ENCODE measurements at places on chromosomes 6 and 20. TPM values are rescaled to one million over a fixed set of nuclear protein-coding genes. Genes with fewer than 3 reads are reported as not detected.

The AGPAT4 gene
- 6.0 TPM for total RNA-seq

The GNL1 gene
- total RNA-seq = 14.1 TPM

The RAB44 gene
- total RNA-seq = 1.1 TPM

The SLC17A4 gene
- 54.8 TPM for total RNA-seq

The MEI4 gene
- total RNA-seq = not detected

The SRMS gene
- 0.79 TPM for total RNA-seq

The KIF16B gene
- total RNA-seq = 154 TPM

DNA sequence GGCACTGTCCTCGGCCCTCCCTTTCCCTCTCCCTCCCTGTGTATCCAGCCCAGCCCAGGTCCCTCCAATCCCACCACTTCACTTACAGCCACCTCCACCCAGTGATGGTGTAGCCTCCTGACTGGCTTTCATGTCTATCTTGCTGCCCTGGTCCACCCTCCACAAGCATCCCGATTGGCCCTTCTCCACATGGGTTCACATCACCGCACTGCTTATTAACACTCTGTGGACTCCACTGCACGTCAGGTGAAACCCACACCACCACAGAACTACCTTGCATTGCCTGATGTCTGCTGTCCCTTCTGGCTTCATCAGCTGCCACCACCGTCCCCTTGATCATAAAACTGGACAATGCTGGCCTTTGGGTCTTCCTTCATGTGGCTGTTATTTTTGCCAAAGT lies 220.4 kb upstream of the ARID1B start:
- no peaks in the 10 kb centered on the region for H3K27me3 ChIP-seq
- H3K36me3 ChIP-seq = no peaks in the 10 kb centered on the region
- DNase-seq = no peak
- H3K4me1 ChIP-seq = no peaks in the 10 kb centered on the region
- no peak overlapping the region for H3K27ac ChIP-seq
- no peak overlapping the region for H3K4me3 ChIP-seq

DNA sequence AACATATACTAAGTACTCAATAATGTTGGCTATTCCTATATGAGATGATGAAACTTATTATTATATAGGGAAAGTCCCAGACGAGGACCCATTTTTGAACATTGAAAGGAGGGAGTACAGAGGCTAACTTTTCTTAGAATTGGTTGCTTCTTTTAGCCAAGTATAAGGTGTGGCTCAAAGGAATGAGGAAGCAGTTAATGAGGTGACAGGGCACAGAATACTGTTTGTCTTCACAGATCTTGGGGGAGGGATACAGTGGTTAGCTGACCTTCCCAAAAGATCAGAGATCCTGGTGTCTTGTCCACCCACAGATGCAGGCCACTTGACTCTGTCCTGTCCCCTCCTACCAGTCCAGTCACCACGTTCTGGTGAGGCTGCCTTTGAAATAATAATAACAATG lies 67.8 kb upstream of the EPB41L1 start:
- no peak for DNase-seq
- peaks cover 10% of the 10 kb centered on the region for H3K27me3 ChIP-seq
- no peak overlapping the region for H3K4me3 ChIP-seq
- H3K36me3 ChIP-seq = no peaks in the 10 kb centered on the region
- peaks cover 7% of the 10 kb centered on the region for H3K4me1 ChIP-seq

DNA sequence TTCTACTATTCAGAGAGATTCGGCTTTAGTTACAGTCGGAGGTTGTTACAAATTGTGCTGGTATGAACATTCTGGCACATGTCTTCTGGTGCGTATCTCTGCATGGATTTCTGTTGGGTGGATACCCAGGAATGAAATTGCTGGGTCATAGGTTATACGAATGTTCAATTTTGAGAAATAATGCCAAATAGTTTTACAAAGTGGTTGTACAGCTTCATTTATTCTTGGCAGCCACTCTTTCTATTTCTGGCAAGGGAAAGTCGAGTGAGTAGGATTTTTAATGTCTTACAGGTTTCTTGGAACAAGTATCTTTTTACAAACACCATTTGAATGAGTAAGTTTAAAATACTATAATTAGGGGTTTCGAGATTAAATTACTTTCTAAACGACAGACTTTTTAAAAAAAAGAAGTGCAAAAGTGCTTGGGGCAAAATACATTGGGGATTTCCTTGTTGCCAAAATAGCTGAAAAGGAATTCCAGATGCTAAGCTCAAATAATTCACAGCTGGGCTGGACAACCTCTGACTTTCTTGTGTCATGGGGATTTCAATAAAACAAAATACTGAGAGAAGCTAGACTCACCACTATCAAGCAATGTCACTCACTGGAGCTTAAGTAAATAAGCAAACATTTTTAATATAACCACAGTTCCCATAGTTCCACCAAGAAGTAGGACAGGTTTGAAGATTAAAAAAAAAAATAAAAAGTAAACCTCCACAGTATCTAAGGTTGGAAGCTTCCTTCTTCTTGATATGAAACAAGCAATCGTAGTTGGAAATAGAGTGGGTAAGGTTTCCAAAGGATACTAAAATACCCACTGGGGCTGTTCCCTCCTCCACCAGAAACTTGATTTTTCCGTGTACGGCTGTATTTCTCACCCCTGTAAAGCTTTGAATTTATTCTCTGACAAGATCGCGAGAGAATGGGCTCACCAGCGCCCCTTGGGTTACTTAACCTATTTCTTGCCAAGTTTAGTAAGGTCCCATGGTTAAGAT lies 21.6 kb upstream of the GFOD1 start:
- no peak overlapping the region for H3K27ac ChIP-seq
- H3K36me3 ChIP-seq = no peaks in the 10 kb centered on the region
- no peak overlapping the region for H3K4me3 ChIP-seq
- H3K27me3 ChIP-seq = no peaks in the 10 kb centered on the region
- H3K4me1 ChIP-seq = no peaks in the 10 kb centered on the region
- DNase-seq = no peak

DNA sequence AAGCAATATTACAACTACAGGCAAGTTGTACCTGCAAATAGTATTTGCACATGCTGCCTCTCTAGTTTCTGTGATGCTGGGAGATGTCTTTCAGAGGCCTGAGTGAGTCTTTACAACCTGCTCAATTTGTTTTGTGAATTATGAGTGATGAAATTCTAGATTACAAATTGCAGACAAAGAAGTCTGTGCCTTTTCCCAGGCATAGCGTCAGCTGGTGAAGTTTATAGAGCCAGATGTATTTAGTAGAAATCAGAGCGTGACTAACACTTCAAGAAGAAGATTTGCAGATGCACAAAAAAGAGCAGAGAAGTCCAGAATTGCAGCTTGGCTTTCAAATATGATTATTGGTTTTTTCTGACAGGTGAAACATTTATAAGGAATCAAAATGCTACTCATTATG lies 289.9 kb downstream of the PLCB1 start:
- H3K4me1 ChIP-seq = peaks cover 8% of the 10 kb centered on the region
- no peaks in the 10 kb centered on the region for H3K36me3 ChIP-seq
- no peaks in the 10 kb centered on the region for H3K27me3 ChIP-seq
- DNase-seq = no peak
- no peak overlapping the region for H3K4me3 ChIP-seq

DNA sequence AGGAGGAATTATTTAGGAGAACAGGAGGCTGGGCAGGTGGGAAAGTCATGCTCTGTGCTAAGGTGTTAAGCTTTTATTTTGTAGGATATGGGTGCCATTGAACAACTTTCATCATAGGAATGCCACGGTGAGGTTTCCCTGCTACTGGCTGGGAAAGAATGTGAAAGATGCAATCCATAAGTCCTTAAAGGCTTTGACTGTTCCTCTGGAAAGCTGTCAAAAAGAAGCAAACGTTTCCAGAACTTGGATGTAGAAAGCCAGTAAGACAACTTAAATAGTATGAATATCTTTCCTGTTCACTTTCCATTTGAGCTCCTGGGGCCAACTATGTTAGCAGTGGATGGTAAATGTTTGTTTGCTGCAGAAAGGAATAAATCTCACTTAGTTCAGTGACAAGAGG lies 574.4 kb downstream of the RNF144B start:
- H3K36me3 ChIP-seq = no peaks in the 10 kb centered on the region
- no peaks in the 10 kb centered on the region for H3K27me3 ChIP-seq
- no peaks in the 10 kb centered on the region for H3K4me1 ChIP-seq
- no peak for DNase-seq
- no peak overlapping the region for H3K27ac ChIP-seq

- no peak overlapping the region for H3K27ac ChIP-seq
- H3K4me1 ChIP-seq = peaks cover 11% of the 10 kb centered on the region
- H3K4me3 ChIP-seq = no peak overlapping the region
Measured at GRCh38 chr6:88839280-88839679, 124.1 kb downstream of the RNGTT start.

- peak overlapping the region; percentile 58 for H3K27ac ChIP-seq
- no peaks in the 10 kb centered on the region for H3K4me1 ChIP-seq
- no peak overlapping the region for H3K4me3 ChIP-seq
- H3K27me3 ChIP-seq = no peaks in the 10 kb centered on the region
- DNase-seq = peak; percentile 77
- no peaks in the 10 kb centered on the region for H3K36me3 ChIP-seq
Measured at GRCh38 chr6:37050045-37050853, 44.8 kb downstream of the FGD2 start.
